ENCODE measurements at places on chromosomes 7 and 10.

- no peak for DNase-seq
Observed at GRCh38 chr7:144691240-144691639, 144.6 kb downstream of the TPK1 start.

- DNase-seq = peak; percentile 92
Observed at GRCh38 chr10:79298403-79299244, 48.6 kb upstream of the PPIF start.

DNA sequence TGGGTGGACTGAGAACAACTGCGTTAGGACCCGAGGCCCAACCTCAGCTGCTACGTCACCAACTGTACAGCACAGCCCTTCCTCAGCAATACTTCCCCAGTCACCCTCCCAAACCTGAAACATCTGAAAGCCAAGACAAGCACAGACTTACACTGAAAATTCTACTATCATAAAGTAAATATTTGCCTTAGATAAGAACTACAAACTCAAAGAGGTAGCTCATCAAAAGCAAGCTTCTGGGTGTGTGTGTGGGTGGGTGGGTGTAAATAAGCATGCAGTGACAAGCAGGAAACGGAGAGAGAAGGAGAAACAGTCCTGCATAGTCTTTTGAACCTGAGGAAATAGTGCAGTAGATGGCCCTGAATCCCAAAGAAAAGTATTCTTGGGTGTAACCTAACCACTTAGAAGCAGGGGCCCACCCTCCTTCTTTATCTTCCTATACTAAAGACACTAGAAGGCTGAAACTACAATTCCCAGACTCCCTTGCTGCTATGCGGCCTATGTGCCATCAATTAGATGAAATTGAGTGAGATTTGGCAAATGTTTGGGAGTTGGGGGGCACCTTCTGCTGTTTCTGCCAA lies 18.7 kb downstream of the SLC25A13 start:
- peak; percentile 75 for DNase-seq

- no peak for DNase-seq
Observed at GRCh38 chr7:2084331-2084730, 148.4 kb downstream of the MAD1L1 start.

GRCh38 chr7:78194611-78195010 lies 396.0 kb downstream of the PHTF2 start:
- no peak for DNase-seq

- no peak for DNase-seq
Observed at GRCh38 chr10:22324413-22324812, 3.5 kb downstream of the BMI1 start.

GRCh38 chr7:158321056-158321700 lies 266.4 kb downstream of the PTPRN2 start:
- no peak for DNase-seq

DNA sequence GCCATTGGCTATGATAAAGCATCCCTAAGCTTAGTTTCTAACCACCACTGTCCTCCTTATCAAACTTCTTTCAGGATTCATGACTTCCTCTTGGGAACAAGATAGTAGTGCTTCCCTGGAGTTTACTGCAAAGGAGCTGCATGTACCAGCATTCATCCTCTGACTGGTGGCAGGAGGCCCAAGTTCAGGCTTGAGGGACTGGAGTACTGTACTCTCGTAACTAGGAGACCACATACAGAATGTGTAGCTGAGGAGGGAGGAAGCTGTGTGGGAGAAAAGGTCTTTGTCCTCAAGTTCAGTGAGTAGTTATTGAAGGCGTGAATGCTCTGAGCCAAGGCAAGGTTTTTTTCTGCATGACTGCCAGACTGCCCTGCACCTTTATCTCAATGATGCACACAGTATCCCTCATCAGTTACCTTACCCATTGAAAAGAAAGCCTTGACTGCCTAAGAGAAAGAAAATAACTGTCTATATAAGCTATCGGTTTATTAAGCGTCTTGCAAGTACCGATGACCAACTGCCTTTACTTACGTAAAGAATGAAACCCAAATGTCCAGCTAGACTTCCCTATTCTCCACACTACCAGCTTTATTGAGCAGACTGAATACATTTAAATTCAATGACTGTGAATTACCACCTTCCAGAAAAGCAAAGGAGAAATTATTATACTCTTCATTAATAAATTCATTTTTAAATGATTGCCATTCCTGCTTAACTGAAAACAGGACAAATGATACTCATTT lies 12.8 kb downstream of the SCRN1 start:
- no peak for DNase-seq

DNA sequence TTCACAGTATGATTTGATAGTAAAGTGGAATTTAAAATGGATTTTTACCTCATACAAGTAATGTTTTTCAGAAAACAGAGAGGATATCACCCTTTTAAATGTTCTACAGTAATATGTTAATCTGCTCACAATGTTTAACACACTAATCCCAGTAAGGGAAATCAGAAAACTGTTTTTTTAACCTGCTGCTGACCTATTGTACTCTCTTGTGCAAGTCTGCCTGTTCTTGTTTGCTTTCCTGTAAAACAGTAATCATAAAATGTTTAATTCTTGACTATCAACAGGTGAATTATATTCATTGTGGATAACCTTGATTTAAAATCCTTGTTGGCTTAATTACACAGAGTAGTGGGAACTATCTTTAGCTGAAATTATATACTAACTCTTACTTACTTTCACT lies 126.4 kb downstream of the GNAT3 start:
- peak; percentile 23 for DNase-seq

DNA sequence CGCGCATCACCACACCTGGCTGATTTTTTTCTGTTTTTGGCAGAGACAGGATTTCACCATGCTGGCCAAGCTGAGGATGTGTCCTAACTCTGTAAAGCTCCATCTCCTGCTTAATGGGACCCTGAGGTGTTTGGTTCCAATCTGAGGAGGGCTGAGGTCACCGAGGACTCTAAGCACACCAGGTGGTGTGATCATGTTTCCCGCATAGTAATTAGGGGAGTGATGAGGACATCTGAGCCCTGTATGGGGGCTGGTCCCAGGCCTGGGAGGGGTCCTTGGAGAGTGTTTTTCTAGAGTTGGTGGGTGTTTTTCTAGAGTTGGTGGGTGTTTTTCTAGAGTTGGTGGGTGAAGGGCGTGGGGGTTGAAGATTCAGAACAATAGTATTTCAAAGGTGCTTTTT lies 3.0 kb upstream of the ABHD11 start:
- no peak for DNase-seq

GRCh38 chr10:118746246-118746645 lies 8.5 kb downstream of the CACUL1 start:
- no peak for DNase-seq

Data from non-pigmented ciliary epithelial cell (primary cell).